ENCODE measurements at places on chromosomes 11 and 22.

DNA sequence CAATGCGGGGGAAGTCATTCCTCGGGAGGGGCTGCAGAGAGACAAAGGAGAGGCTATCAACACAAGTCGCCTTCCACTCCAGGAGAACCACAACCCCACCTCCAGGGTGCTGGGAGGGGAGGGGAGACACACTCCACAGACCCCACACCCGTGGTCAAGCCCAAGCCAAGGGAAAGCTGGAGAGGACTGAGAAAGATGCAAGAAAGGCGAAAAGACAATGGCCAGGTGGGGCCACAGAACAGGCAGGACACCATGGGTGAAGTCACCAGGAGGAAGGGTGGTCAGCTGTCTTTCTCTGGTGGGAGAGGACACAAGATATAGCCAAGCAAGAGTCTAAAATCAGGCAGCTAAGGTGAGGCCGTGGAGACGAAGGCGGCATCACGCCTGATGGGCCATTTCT, 16.0 kb downstream of the HDHD5 start:
- no peak for DNase-seq

DNA sequence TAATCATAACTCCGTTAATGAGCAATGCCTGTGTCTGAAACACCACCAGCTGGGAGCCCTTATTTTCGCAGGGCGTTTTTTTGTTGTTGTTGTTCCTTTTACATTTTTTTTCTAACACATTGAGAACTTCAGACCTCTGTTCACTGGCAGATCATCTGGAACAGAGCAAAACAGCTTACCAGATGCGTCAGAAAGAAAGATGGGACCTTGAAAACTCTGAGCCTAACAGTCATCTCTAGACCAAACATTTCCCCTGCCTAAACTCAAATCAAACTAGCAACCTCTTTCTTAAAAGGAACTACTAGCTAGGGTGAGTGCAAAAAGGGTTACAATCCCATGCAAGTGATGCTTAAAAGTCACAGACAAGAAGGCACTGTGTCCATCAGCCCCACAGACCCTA, 93.2 kb downstream of the PLEKHA7 start:
- DNase-seq: no peak

DNA sequence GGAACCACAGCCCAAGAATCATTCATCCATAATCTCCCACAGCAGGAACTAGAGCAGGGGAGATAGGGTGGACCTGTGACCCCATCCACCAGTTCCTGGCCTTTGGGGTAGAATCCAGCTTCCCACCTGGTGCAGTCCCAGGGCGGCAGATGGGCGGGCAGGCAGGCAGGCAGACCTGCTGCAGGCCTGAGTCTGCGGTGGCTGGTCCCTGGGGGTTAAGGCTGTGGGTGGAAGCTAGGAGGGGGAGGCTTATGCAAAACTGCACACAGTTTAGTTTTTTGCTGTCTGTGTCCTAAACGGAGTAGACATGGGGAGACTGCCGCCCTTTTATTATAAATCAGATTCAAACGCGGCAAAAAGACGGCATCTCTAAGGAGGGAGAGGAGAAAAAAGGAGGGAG, 4.5 kb upstream of the NEFH start:
- no peak for DNase-seq

GRCh38 chr22:30763815-30764673, 69.4 kb downstream of the OSBP2 start:
- DNase-seq: no peak

GRCh38 chr22:46203601-46203980, 46.5 kb downstream of the CDPF1 start:
- DNase-seq: no peak

DNA sequence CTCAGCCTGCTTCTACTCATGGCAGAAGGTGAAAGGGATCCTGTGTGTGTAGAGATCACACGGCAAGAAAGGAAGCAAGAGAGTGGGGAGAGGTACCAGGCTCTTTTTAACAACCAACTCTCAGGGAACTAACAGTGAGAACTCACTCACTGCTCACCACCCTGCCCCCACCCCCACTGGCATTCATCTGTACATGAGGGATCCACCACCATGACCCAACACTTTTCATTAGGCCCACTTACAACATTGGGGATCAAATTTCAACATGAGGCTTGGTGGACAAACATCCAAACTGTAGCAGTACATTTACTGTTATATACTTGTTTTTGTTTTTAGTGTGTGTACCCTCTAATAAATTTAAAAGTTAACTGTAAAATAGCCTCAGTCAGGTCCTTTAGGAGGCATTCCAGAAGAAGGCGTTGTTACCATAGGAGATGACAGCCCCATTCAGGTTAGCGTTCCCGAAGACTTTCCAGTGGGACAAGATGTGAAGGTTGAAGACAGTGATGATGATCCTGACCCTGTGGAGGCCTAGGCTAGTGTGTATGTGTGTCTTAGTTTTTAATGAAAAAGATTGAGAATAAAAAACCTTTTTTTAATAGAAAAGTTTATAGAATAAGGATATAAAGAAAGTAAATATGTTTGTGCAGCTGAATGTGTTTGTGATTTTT, 11.3 kb downstream of the CUL5 start:
- DNase-seq: no peak

DNA sequence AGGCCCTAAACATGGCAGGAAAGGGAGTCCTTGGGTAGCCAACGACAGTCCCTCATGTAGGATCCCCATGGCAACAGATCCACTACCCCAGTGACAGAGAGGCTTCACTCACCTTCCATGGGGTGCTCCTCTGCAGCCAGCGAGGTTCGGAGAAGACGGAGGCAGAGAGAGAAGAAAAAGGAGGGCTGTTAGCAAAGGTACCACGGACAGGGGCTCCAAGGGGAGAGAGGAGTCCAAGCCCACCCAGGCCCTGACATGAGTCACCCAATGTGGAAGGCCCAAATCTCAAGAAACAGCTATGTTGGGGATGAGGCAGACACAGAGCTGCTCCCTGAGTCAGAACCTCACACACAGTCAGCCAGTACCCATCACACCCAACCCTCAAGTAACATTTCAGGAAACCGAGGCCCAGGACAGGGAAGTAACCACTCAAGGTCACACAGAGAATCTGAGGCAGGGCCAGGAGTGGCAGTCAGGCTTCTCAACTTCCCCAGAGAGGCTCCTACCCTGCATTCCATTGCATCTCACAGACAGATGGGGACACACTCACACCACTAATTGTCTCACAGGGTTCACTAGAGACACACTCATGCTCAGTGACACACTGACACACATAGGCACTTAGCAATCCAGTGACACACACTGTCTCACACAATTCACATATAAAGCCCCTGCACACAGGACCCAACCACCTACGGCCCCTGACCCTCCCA, 25.2 kb downstream of the NRXN2 start:
- no peak for DNase-seq

GRCh38 chr11:115817844-115818468, 313.7 kb upstream of the CADM1 start:
- no peak for DNase-seq

GRCh38 chr11:85886089-85887056, 31.2 kb downstream of the CCDC83 start:
- no peak for DNase-seq

DNA sequence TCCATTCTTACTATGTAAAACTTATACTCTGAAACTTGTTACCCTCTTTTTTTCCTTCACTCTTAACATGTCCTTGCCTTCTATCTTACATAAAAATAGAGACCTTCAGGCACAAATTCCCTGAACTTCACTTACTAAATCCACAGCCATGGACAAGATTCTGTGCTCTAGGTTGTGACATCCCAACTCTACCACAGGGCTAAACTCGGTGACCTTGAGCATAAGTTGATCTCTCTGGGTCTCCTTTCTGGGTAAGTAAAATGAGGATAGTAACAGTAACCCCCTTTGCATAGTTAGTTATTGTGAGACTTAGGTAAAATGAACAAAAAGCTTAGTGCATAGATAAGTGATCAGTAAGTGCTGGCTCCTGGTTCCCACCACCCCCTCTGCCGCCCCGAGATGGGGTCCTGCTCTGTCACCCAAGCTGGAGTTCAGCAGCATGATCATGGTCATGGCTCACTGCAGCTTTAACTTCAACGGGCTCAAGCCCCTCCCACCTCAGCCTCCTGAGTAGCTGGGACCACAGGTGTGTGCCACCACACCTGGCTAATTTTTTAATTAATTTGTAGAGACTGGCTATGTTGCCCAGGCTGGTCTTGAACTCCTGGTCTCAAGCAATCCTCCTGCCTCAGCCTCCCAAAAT, 20.1 kb downstream of the C11orf58 start:
- no peak for DNase-seq

- no peak for DNase-seq
Observed at GRCh38 chr11:962688-963087, 37.0 kb downstream of the AP2A2 start.

DNA sequence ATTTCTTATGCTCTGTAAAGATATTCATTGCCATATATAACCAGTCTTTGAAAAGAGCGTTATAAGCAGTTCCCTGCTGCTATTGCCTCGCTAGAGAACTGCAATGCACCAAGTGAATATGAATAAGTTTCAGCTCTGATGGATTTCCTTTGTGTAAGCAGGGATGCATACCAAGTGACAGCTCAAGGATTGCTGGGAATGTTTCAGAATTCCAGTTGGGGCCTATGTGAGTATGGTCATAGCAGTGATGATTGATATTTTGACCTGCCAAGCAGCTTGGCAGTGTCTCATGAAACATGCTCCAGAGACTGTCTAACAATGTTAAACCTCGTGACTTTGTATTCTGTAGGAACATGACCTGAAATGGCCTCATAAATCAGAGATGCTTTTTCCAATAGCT, 312.6 kb downstream of the C11orf87 start:
- DNase-seq: no peak

- no peak for DNase-seq
Observed at GRCh38 chr11:8207080-8208000, 38.5 kb upstream of the RIC3 start.

DNA sequence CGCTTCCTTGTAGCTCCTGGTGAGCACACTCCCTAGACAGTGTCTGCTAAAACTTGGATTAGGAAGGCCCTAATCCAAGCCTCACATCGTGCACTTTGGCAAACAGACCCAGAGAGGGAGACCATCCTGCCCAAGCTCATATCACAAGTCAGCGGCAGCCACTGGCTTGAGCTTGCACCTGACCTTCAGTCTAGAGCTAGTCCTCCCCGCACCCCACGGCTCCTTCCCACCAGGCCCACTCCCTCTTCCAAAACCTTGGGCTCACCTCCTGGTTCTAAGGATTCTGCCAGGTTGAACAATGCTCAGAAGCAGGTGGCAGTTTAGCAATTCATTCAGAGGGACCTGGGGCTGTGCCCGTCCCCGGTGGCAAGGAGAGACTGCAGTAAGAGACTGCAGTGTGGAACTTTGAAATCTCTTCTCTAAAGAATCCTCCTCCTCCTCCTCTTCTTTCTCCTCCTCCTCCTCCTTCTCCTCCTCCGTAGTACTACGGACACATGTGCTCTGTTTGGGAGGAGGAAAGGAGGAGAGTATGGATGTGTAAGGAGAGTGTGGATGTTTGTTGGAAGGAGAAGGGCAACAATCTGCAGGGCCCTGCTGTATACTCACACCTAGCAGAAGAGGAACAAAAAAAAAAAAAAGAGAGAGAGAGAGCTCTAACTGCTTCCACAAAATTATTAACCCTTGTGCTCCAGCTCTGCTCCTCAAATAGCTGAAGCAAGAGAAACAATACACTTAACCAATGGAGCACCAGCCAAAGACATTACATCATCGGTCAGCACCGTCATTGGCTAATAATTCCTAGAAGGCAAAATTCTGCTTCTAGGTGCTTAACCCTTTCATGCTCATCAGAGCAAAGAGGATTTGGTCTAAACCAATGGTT, 6.0 kb downstream of the SYN3 start:
- DNase-seq: no peak

GRCh38 chr22:32677876-32678275, 123.6 kb upstream of the TIMP3 start:
- DNase-seq: no peak

DNA sequence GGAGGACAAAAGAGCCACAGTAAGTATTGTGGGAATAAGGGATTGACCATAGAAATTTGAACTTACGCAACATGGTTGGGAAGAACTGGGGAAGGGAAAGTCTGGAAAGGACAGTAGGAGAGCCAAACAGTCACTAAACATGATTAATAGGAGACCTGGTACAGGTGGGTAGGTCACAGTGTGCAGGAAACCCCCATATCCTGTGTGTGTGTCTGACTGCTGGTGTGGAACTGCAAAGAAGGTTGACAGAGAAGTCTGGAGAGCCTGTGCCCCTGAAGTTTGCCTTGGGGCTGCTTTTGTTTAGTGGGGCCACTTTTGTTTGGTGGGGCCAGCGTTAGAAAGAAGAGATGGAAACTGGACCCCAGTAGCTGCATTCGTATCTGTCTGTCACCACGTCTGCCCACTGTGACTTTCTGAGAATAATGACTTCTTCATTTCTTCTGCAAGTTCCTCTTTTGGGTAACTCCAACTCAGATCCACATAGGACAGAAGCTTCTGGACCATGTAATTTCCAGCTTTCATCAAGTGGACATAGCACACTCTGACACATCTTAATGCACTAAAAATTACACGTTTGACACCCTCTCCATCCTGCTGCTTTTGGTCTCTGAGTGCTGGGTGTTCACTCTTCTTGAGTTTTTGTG, 126.8 kb upstream of the RAG2 start:
- no peak for DNase-seq

DNA sequence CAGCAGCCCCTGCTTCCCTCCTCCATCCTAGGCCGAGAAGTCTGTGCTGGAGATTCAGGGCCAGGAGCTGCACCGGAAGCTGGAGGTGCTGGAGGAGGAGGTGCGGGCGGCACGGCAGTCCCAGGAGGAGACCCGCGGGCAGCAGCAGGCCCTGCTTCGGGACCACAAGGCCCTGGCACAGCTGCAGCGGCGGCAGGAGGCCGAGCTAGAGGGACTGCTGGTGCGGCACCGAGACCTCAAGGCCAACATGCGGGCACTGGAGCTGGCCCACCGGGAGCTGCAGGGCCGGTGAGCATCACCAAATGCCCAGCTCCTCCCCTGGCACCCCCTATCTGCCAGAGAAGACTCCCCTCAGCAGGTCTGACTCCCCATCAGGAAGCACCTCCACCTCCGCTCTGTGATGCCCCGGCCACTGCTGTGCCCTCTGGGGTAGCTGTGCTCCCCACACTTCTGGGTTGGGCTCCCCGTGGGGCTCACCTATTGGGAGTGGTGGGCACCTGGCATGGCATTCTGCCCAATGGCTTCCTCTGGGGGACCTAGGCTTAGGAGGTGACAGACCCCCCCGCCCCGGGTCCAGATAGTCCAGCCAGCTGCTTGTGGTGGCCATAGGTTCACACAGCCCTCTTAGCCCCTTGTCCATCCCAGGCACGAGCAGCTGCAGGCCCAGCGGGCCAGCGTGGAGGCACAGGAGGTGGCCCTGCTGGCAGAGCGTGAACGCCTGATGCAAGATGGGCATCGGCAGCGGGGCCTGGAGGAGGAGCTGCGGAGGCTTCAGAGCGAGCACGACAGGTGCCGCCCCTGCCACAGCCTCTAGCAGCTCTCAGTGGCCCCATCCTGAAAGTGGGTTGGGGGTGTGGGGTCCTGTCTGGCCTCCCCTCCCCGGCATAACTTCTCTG, 6.6 kb upstream of the RPS6KA4 start:
- DNase-seq: no peak

DNA sequence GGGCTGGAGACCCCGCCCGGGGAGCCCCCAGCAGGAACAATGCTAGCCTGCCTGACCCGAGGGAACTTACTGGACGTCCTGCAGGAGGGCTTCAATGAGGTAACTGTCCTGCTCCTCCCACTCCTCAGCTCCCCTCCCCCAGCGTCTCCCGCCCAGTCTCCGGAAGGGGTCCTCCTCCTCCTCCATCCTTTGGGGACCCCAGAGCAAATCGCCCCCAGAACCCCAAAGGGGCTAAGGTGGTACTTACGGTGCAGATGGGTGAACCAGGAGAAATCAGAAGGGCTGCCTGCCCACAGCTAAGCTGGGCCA, 272 bp downstream of the DIXDC1 start:
- DNase-seq: no peak

GRCh38 chr11:131691181-131692041, 321.0 kb downstream of the NTM start:
- no peak for DNase-seq

Measured in anterior cingulate cortex (tissue), 58 donors.